Karpas-422 (cell line): ENCODE measurements at places on chromosomes 16 and 17. TPM values are rescaled to one million over a fixed set of nuclear protein-coding genes. Genes with fewer than 3 reads are reported as not detected.

DNA sequence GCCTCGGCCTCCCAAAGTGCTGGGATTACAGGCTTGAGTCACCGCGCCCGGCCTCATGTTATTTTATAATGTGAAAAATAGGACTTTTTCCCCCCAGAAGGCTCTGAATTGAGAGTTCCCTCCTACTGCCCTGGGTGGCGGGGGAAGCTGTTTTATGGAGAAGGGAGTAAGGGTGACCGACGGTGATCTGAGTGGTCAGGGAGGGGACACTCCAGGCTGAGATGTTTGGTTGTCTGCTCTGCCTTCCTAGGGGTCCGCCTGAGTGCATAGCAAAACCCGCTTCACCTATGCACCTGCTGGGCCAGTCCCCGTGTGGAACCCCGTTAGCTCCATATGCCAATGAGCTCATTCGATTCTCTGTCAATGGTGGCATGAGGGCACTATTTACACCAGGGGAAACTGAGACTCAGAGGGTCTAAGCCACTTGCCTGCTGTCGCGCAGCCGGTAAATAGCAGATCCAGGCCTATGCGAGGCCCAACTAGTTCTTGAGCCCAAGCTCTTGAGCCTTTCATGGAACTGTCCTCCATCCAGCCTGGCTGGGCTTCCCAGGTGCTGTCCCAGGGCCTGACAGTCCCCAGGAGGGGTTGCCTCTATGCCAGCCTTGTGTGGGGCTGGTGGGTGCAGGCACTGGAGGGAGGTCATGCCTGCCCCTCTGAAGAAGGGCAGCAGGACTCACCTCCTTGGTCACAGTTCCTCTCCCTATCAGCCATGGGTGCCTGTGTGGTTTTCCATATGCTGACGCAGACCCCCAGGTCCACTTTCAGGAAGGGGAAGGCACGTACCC lies 1.7 kb upstream of the GJD3 start:
- H3K27ac ChIP-seq: no peak overlapping the region
- DNase-seq: no peak
- H3K36me3 ChIP-seq: no peaks in the 10 kb centered on the region
- H3K4me3 ChIP-seq: no peak overlapping the region
- no peaks in the 10 kb centered on the region for H3K27me3 ChIP-seq

DNA sequence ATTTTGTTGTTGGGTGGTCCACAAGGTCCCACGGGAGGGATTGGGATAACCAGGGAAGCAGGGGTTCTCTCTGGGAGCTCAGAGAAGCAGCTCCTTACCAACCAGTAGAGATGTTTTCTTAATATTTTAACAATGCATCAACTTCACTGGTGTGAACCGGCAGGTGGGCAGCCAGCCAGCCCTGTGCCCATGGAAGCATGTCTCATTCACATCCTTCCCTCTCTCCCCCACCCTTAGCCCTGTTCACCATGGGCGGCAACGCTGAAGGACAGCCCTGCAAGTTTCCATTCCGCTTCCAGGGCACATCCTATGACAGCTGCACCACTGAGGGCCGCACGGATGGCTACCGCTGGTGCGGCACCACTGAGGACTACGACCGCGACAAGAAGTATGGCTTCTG lies 9.3 kb downstream of the MMP2 start:
- no peak overlapping the region for H3K27ac ChIP-seq
- H3K27me3 ChIP-seq: no peaks in the 10 kb centered on the region
- H3K4me3 ChIP-seq: no peak overlapping the region
- H3K36me3 ChIP-seq: no peaks in the 10 kb centered on the region
- DNase-seq: no peak
- H3K4me1 ChIP-seq: no peaks in the 10 kb centered on the region

DNA sequence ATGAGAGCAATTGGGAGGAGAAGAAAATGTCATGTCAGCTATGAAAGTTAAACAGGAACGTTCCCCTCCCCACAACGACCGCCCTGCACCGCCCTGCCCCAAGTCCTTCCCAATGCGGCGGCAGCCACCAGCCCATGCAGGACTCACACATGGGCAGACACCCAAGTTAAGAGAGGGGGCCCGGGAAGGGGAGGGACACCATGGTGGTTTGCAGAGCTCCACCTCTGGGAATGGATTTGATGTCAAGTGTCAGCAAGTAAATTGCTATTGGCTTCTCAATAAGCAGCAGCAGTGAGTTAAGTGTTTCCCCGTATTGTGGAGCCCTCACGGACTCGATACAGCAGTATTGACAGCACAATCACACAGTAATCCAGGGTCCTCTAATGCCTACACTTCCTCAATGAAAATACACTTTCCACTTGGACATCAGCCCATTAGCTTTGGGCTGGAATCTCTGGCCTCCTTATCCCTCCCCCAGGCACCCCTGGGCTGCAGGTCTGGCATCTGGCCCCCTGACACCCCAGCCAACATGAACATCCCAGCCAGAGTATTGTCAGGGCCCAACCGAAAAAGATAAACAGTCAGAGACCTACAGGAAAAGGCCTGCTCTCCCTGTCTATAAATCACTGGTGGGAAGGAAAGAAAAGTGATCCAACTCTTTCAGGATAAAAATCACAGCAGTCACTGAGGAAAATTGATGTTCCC lies 22.6 kb downstream of the ZFHX3 start:
- no peaks in the 10 kb centered on the region for H3K4me1 ChIP-seq
- no peaks in the 10 kb centered on the region for H3K27me3 ChIP-seq
- H3K36me3 ChIP-seq: no peaks in the 10 kb centered on the region
- H3K4me3 ChIP-seq: no peak overlapping the region
- DNase-seq: no peak
- H3K27ac ChIP-seq: no peak overlapping the region

ACADVL gene
- 245 and 371 TPM in 2 replicates for total RNA-seq

MT1M gene
- total RNA-seq: not detected in 2 replicates

CD300E gene
- total RNA-seq: not detected in 2 replicates

KRT23 gene
- not detected in 2 replicates for total RNA-seq

TMIGD1 gene
- not detected in 2 replicates for total RNA-seq

- no peaks in the 10 kb centered on the region for H3K27me3 ChIP-seq
- DNase-seq: no peak
- no peak overlapping the region for H3K4me3 ChIP-seq
Measured at GRCh38 chr16:86300746-86301481, 209.4 kb upstream of the FOXF1 start.

TMEM114 gene
- not detected in 2 replicates for total RNA-seq

GRCh38 chr16:9351440-9351839 lies 260.0 kb downstream of the HAPSTR1 start:
- H3K27me3 ChIP-seq: no peaks in the 10 kb centered on the region
- H3K27ac ChIP-seq: no peak overlapping the region
- H3K4me1 ChIP-seq: peaks cover 4% of the 10 kb centered on the region; the same call in 1 of the 2 replicates
- DNase-seq: no peak
- H3K36me3 ChIP-seq: no peaks in the 10 kb centered on the region
- no peak overlapping the region for H3K4me3 ChIP-seq

DNA sequence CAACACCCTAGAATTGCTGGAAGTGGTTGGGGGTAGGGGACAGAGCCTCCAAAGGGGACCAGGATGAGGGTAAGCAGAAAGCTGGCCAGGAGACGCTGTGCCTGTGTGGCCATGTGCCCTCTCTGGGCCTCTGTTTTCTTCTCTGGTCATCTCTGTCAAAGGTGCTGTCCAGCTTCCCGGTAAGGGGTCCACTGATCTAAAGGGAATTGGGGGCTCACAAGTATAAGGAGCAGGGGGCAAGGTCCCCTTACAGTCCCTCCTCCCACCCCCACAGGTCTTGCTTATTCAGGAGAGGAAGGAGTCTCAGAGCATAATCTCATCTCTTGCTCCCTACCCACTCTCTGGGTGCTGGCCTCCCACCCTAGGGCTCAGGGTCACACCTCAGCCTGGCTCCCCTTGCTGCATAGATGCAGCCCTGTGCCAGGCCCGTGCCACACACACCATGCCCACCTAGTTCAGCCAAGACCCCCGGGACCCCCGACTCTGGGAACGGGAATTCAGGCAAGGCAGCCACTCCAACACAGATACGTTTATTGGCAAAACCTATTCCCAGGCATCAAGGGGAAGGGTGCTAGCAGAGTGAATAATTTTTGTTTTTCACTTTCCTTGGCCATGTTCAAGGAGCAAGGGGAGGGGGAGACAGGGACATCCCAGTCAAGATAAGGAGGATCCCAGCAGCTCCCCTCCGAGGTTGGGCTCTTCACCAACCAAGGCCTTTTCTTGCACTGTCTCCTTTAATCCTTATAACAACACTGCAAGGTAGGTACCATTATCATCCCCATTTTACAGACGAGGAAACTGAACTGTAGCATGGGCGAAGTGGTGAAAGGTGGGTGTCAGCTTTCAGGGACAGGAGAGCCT lies 19.8 kb downstream of the SLC4A1 start:
- no peak for DNase-seq
- H3K27me3 ChIP-seq: no peaks in the 10 kb centered on the region
- no peak overlapping the region for H3K27ac ChIP-seq
- no peak overlapping the region for H3K4me3 ChIP-seq

GRCh38 chr16:89619840-89620239 lies 6.4 kb downstream of the DPEP1 start:
- peaks cover 9% of the 10 kb centered on the region for H3K4me1 ChIP-seq
- no peak overlapping the region for H3K4me3 ChIP-seq
- DNase-seq: no peak
- H3K27ac ChIP-seq: no peak overlapping the region
- H3K27me3 ChIP-seq: no peaks in the 10 kb centered on the region

CMTM2 gene
- total RNA-seq: not detected in 2 replicates

GRCh38 chr17:19448341-19449268 lies 37.6 kb downstream of the RNF112 start:
- no peak overlapping the region for H3K27ac ChIP-seq
- no peak overlapping the region for H3K4me3 ChIP-seq
- DNase-seq: no peak
- peaks cover 34% of the 10 kb centered on the region for H3K4me1 ChIP-seq
- no peaks in the 10 kb centered on the region for H3K27me3 ChIP-seq

- no peak overlapping the region for H3K27ac ChIP-seq
- H3K36me3 ChIP-seq: peaks cover under 1% of the 10 kb centered on the region; the same call in 1 of the 2 replicates
- H3K4me3 ChIP-seq: no peak overlapping the region
- peaks cover 45% of the 10 kb centered on the region for H3K4me1 ChIP-seq
- H3K27me3 ChIP-seq: no peaks in the 10 kb centered on the region
Measured at GRCh38 chr17:47967607-47968252, 3.2 kb upstream of the CDK5RAP3 start.

- no peaks in the 10 kb centered on the region for H3K36me3 ChIP-seq
- no peaks in the 10 kb centered on the region for H3K4me1 ChIP-seq
- no peaks in the 10 kb centered on the region for H3K27me3 ChIP-seq
- H3K27ac ChIP-seq: no peak overlapping the region
- no peak for DNase-seq
Measured at GRCh38 chr17:80361495-80362220, 53.3 kb upstream of the ENDOV start.

PPP1R27 gene
- total RNA-seq: 0.25 TPM in 1 of 2 replicates, not detected in the other

GLIS2 gene
- total RNA-seq: 0.07 TPM in 1 of 2 replicates, not detected in the other

- no peaks in the 10 kb centered on the region for H3K36me3 ChIP-seq
- no peak overlapping the region for H3K4me3 ChIP-seq
- no peaks in the 10 kb centered on the region for H3K27me3 ChIP-seq
- no peak for DNase-seq
- H3K27ac ChIP-seq: no peak overlapping the region
Measured at GRCh38 chr17:52149626-52150025, 8.9 kb downstream of the CA10 start.

- H3K27ac ChIP-seq: no peak overlapping the region
- H3K36me3 ChIP-seq: no peaks in the 10 kb centered on the region
- H3K27me3 ChIP-seq: no peaks in the 10 kb centered on the region
Measured at GRCh38 chr17:63358111-63358839, 87.8 kb downstream of the CYB561 start.

CDH3 gene
- total RNA-seq: 0.97 TPM in 1 of 2 replicates, not detected in the other

- H3K4me3 ChIP-seq: no peak overlapping the region
- peaks cover 54% of the 10 kb centered on the region for H3K4me1 ChIP-seq
- no peak overlapping the region for H3K27ac ChIP-seq
- H3K27me3 ChIP-seq: no peaks in the 10 kb centered on the region; the same call in 1 of the 2 replicates
- H3K36me3 ChIP-seq: no peaks in the 10 kb centered on the region
Measured at GRCh38 chr17:77318491-77319210, 177.9 kb downstream of the SEC14L1 start.

DNA sequence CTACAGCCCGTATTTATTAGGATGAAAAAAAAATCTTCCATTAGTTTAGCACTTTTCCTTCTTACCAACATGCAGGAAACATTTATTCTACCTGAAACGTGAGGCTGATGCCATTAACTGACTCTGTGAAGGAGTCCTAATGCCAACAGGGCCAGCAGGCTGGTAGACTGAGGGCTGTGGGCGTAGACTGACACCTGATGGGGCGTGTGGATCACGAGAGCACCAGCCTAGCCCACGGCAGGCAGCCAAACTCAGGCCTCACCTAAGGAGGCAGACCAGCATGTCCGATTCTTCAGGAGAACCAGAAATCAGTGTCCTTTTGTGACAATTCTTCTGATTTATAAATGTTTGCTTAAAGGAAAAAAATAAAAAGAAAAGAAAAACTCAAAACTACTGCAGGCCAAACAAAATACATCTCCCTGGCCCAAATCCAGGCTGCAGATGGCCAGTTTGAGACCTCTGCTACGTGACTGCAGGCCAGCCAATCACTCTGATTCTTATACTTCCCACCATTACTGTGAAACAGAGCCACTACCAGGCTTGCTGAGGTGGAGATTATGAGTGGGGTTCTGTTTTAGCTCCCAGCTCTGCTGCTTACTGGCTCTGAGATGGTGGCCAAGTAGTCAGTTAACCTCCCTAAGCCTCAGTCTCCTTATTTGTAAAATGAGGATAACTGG lies 66.5 kb downstream of the GNAO1 start:
- no peak for DNase-seq
- H3K4me3 ChIP-seq: no peak overlapping the region
- H3K36me3 ChIP-seq: no peaks in the 10 kb centered on the region
- H3K4me1 ChIP-seq: no peaks in the 10 kb centered on the region
- no peaks in the 10 kb centered on the region for H3K27me3 ChIP-seq

DNA sequence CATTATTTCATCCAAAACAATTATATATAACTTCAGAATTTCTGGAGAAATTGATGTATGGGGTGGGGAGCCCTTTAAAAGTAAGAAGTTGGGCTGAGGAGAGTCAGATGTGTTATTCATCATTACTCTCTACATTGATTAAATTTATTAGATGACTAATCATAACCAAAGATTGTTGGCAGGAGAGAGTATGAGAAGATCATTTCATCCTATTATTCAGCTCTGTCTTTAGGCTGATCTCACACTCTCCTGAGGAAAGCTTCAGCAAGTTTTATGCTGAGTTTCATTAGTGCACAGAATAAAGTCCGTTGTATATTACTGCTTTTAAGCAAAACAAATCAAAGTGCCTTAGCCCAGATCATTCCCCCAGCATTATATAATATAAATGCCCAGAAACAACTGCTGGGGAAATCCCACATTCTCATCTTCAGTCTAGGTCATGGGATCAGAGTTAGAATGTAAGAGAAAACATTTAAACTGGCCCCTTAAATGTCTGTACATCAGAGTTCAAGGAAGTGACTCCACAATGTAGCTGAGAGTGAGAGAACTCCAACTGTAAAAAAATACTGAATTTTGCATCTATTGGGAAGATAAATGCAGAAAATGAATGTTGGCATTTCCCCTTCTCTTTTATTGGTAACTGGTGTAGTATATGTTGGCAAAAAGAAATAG lies 130.1 kb upstream of the HLF start:
- H3K36me3 ChIP-seq: no peaks in the 10 kb centered on the region
- H3K4me3 ChIP-seq: no peak overlapping the region
- H3K27me3 ChIP-seq: no peaks in the 10 kb centered on the region
- DNase-seq: no peak

GRCh38 chr17:560432-560873 lies 154.2 kb downstream of the VPS53 start:
- DNase-seq: no peak
- H3K36me3 ChIP-seq: peaks cover 2% of the 10 kb centered on the region; the same call in 1 of the 2 replicates
- no peaks in the 10 kb centered on the region for H3K27me3 ChIP-seq
- no peaks in the 10 kb centered on the region for H3K4me1 ChIP-seq
- H3K4me3 ChIP-seq: no peak overlapping the region
- no peak overlapping the region for H3K27ac ChIP-seq

GRCh38 chr17:57701124-57701523 lies 44.0 kb downstream of the CCDC182 start:
- no peaks in the 10 kb centered on the region for H3K27me3 ChIP-seq
- DNase-seq: no peak
- H3K27ac ChIP-seq: no peak overlapping the region
- H3K4me3 ChIP-seq: no peak overlapping the region

HBA1 gene
- total RNA-seq: not detected in 2 replicates

CD300H gene
- total RNA-seq: not detected in 2 replicates
